Stimulated activated CD4-positive, alpha-beta T cell treated with anti-CD3 and anti-CD28 coated beads, Interleukin-1b, Interleukin-23, amount 100 ng/mL, for 1 hour (primary cell): ENCODE measurements at places on chromosomes 11 and 22.

DNA sequence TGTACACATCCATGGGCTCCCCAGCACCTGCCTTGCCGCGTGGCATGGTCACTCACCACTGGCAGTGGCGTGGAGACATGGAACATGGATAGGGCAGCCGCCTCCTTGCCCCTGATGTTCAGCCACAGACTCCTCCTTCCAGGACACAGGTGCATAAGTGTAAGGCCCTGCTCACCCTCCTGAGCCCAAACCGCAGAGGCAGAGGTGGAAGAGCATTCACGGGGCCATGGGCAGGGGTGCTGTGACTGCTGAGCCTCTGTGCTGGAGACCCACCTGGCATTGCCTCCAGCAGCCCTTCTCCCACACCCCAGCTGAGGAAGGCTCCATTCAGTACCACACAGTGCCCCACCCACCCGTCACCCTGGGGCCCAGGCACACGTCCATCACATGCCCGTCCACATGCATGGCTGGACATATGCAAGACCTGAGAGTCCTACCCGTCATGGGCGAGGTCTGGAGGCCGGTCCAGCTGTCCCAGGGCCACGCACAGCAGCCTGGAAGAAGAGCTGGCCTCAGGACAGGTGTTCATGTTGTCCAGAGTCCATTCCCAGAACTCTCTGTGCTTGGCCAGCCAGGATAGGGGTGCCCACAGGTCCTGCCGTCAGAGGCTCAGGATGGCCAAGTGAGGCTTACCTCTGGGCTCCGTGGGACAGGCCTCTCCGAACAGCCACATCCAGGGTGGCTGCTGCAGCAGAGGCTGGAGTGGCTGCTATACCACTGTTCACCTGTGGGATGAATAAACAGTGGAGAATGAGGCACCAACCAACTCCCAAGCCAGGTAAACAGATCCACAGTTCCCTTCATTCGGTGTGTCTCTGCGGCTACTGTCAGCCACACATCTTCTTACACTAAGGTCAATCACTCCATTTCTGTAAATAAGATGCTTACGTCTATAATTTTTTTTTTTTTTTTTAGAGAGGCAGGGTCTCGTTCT, 1.7 kb upstream of the TUBGCP6 start:
- DNase-seq, result no peak

- no peak for DNase-seq
These were observed 252.6 kb upstream of the B3GAT1 start for GRCh38 chr11:134664447-134665187.

DNA sequence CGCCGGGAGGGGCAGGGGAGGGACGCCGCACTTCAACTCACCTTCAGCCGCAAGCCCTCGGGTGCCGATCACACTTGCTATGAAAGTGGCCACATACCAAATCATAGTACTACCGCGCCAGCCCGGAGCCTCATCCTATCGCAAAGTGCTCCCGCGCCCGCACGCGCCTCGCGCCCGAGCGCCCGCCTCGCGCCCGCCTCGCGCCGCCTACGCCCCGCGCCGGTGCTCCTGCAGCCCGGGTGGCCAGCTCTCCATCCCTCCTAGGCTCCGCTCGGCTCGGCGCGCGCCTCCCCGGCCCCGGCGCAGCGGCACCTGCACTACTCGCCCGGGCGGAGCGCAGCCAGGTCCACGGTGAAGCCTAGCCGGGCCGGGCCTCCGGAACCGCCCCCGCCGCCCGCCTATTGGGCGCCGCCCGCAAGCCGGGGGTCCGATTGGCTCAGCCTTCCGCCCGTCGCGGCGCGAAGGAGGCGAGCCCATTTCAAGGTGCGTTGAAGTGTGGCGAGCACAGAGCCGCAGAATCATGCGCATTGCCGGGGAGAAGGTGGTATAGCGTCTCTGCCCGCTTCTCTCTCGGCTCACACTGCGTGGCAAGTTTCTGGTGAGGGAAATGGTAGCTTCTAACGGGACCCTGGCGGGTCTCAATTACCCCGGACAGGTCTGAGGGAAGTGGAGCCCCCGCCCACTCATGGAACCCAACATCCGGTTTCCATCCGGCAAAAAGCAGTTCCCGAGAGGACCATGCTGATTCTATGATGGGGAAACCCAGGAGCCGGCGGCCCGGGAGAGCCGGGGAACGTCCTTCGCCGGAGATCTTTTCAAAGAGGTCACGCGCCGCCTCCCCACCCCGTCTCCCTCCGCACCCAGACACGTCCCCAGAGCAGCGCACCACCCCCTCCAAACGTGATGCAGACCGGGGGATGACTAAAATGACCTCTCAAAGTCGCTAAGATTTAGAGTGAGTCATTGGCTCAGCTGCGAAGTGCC, at the start of gene IGSF9B:
IGSF9B (minus strand) TSS at position 319 of the 984 bp plus-strand sequence; CDS start at position 105, 214 bp downstream.
- DNase-seq, result peak; percentile 77

GRCh38 chr22:36928786-36929535, 15.5 kb downstream of the CSF2RB start:
- no peak for DNase-seq

DNA sequence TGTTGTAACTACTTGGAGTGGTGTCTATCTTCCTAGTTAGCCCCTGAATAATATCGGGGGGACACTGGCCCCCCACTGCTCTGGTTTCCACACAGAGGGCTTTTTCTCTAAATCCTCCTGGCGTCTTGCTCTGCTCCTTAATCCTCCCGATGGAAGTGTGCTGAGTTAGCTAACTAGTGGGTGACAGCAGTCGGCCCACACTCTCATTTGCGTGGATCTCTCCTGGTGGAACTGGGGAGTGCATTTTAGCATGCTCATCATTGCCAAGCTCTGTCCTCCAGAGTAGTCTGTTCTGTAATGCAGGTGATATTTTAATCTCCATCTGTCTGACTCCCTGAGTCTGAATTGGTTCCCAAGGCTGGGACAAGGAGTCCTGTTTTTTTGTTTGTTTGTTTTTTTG, 46.1 kb upstream of the RASSF10 start:
- DNase-seq, result no peak

DNA sequence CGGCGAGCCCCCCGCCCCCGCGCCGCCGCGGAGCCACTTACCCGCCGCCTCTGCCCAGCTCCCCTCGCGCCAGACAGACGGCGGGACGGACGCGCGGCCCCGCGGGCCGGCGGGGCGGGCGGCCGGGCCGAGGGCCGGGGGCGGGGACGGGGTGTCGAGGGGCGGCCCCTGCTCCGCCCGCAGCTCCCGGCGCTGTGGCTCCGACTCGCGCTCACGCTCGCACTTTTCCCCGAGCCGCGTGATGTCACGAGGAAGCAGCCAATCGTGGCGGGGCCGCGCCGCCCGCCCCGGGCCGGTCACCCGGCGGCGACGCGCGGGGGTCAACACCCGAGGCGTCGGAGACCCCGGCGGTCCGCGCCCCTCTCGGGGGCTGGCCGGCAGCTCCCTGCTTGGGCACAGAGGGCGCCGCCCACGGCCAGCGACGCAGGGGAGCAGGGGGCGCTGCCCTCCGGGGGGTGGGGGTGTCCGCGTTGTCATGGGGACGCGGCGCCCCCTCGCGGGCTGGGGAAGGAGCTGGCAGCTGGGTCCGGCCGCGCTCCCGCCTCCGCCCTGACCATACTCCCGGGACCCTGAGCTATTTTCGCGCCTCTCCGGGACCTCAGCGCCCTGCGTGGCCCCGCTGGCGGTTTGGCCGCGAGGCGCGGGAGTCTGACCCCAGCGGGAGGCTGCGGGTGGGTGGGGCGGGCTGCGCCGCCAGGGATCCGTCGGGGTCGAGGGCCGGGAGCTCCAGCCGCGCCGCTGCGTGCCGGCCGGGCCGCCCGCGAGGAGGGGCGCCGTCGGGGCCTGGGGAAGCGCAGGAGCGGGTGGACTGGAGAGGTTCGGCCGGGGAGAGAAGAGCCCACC, at the start of gene CHRM4:
CHRM4 (minus strand) TSS at position 199 of the 843 bp plus-strand sequence. CDS start 5,219 bp downstream, outside the sequence.
- DNase-seq, result no peak

DNA sequence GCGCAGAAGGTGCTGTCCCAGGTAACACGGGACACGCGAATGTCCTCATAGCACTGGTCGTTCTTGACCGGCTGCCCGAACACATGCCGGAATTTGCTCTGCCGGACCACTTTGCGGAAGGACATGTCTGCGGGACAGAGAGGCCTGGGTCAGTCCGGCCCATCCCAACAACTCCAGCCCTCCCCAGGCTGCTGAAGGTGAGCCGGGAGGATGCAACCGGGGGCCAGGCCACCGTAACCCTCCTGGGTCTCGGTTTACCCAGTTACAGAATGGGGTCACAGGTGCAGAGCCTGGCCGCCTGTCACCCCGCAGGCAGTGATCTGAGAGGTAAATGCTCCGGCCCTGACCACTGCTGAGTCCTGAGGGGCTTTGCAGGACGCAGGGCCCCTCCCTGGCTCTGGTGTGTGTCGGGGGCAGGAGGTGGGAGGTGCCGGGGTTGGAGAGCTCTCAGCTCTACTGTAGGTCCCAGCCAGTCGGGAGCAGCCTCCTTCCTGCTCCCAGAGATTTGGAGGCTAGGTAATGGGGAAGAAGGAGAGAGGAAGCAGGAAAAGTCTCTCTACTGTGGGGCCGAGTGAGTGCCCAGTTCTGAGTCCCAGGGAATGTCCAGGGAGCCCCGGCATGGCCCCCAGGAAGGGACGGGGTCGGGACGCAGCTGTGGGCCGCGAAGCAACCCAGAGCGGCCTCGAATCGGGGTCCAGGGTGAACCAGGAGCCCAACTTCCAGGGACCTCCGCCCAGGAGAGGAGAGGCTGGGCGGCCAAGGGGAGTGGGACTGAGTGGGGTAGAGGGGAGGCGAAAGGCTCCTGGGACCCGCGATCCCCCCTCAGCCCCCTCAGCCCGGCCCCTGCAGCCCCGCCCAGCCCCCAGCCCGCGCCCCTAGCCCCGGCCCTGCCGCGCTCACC, 522 bp downstream of the CORO1B start:
- no peak for DNase-seq

GRCh38 chr11:128532016-128532571, 55.3 kb downstream of the ETS1 start:
- DNase-seq, result no peak

- DNase-seq, result no peak
These were observed 784.5 kb downstream of the BRD1 start for GRCh38 chr22:49042877-49043859.

DNA sequence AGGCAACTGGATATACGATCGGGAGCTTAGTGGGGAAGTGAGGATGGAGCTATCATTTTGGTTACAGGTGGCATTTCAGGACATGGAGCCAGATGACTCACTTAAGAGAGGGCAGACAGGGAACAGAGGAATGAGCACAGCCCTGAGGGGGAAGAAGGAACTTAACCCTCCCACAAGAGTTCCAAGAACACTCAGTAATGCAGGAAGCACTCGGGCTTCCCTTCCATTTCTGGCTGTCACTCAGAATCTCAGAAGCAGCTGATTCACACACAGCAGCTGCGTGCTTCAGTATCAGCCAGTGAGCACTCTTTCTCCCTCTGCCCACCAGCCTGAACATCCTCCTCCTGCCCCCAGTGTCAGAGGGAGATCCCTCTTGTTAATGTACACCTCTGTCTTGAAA, 34.8 kb downstream of the EFCAB6 start:
- DNase-seq, result no peak

DNA sequence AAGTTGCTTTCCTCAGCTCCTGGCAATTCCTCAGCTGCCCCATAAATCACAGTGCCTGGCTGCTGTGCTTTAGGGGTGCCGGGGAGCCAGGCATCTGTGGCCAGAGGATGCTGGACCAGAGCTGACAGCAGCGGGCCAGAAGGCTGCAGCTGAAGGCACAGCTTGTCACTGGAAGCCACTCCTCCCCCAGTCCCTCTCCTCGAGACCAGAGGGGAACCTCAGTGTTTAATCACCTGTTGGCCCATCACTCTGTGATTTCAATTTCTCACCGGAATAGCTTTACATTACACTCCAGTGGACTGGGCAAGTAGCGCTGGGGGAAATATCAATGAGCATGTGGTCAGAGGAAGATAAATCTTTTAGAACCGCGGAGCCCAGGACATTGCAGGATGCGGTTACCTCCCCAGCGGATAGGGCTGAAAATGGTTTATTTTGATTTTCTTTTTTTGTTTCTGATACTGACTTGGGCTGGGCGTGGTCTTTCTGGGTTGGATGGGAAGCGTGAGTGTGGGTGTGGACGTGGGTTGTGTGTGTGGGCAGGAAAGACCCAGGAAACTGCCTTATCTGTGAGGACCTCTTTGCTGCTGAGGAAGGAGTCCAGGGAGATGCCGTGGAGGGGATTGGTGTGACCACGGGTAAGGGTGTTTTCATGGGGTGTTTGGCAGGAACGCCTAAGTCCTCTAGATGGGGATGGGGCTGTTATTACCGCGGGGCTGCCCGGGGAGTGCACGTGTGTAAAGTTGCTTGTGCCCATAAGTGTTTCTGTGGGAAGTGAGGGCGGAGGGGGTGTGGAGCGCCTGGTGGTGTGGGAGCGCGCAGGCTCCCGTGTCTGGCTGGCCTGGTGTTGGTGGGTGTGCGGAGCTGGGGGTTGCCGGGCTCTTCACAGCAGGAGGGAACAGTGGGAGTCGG, 4.0 kb downstream of the DAGLA start:
- no peak for DNase-seq

DNA sequence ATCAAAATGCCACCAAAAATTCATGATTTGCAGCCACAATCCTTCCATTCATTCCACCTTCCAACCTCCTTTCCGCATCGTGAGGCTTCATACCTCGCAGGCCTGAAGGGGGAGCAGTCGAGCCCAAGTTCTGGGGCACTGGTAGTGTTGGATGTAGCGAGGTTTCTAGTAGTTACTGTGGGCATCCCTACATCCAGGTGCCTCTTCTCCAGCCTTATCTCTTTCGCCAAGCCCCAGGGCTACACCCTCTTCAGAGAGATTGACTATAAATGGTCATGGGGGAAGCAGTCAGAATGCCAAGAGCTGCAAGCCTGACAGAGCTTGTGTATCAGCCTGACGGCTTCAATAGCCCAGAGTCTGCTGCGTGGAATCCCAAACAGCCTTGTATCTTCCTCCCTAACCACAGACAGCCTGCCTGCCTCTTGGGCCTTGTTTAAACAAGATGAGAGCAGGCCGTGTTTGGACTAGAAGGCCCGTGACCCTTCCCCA, 28.9 kb downstream of the CLMP start:
- no peak for DNase-seq

DNA sequence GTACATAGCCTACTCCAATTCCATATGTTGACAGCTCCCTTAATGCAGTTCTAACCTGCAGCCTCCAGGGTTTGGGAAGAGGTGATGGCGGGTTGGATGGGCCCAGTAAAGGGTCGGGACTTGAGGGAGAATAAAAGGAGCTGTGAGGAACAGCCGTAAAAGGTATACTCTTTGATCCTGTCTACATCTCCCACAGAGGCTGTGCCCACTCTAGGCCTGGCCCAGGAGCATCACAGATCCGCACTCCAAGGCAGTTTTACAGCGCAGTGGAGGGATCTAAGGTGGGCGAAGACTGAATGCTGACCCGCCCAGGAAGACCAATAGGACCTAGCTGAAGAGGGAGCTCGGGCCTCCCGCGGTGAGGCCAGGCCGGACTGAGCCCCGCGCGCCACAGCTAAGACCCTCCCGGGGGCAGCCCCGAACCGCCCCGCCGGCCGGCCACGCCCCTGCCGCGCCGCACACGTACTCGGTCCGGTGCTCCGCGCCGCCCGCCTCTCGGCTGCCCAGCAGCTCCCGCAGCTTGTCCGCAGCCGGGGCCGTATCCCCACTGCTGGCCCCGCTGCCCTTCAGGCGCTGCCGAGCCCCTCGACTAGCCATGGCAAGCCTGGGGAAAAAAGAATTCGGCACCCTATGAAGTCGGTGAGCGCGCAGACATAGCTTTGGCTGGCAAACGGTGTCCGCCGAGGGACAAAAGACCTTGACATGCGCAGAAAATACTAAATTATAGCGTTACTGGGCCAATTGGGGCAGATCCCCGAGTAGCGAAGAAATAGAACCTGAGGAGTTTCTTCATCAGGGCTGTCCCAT, at the start of gene ALG9:
ALG9 (minus strand) TSS at position 696 of the 807 bp plus-strand sequence; CDS start at position 597, 99 bp downstream.
- peak; percentile 66 for DNase-seq
